NCI-H748 treated with DMSO at 0.1 percent for 48 hours (cell line): ENCODE measurements at places on chromosomes 7 and 10.

- no peak for DNase-seq
Measured at GRCh38 chr10:49600046-49600445, 10.1 kb upstream of the SLC18A3 start.

- no peak for DNase-seq
Measured at GRCh38 chr7:50781381-50782293, 1.1 kb downstream of the GRB10 start.

DNA sequence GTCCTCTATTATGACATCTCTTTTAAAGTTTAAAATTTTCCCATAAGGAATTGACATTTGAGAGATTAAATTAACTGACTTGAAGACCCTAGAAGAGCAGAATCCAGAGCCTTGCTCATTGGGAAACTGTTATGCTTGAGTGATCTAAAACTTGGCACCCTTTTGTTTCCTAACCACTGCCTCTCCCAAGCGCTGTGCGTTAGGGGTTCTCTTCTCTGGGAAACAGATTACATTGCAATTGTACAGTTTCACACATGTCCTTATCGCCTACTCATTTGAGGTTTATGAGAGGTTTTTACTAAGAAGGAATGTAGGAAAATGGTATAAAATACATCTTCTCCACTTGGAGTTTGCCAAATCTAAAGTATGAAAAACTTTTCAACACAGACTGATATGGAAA lies 126.8 kb upstream of the AMPH start:
- no peak for DNase-seq

DNA sequence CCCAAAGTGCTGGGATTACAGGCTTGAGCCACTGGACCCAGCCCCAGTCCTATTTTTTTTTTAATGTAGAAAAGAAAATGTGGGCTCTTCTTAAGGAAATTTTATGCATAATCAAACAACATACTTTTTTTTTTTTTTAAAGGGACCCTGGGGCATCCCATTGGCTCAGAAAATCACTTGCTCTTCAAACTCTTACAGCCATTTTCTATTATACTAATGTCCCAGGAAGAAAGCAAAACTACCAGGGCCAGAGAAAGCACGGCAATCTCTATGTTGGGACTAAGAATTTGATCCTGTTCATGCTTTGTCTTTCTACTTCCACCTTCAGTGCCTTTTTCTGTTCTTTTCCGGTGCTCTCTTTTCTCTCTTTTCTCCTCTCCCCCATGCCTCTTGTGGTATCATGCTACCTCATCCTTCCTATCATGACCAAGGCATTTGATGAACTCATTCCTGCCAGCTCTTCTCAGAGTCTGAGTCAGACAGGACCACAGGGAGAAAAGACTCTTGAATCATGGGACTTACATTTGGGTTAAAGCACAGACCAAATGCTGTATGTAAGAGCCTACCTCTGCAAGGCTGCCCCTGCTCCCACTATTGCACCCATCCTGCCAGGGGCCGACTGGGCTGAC lies 76.4 kb upstream of the CCNY start:
- DNase-seq: no peak

DNA sequence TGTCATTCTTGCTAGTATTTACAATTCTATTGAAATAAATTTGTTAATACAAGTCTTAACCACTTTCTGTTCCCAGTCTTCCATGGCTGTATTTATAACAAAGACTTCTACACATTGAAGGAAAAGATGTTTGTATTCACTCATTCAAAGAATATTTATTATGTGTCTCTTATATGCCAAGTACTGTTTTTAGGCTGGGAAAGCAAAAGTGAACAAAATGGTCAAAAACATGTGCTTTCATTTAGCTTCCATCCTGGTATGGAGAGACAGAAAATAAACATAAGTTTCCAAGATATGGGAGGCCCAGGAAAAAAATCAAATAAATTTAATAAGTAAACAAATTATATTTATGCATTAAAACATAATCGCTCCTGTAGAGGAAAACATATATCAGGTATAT lies 22.9 kb downstream of the CPED1 start:
- no peak for DNase-seq

GRCh38 chr7:100667331-100668068 lies 6.0 kb upstream of the GNB2 start:
- DNase-seq: no peak

DNA sequence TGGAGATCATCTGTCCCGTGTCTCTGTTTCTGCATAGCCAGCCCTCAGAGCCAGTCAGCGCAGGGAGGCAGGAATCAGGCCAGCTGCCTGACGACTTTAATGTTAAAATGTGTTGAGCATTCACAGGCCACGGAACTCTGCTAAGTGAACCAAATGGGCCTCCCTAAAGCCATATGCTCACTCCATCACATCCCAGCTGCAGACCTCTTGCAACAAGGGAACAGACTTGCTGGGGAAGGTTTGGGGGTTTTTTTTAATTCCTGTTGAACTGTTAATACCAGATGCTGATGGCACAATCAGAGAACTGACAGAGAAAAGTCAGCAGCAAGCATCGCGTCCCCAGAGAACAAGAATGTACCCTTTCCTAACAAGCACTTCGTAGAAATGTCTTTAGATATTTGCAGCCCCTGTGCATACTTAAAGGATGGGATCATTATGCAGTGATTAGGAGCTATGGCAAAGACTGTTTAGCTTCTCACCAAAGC lies 900.4 kb upstream of the AUTS2 start:
- DNase-seq: no peak

DNA sequence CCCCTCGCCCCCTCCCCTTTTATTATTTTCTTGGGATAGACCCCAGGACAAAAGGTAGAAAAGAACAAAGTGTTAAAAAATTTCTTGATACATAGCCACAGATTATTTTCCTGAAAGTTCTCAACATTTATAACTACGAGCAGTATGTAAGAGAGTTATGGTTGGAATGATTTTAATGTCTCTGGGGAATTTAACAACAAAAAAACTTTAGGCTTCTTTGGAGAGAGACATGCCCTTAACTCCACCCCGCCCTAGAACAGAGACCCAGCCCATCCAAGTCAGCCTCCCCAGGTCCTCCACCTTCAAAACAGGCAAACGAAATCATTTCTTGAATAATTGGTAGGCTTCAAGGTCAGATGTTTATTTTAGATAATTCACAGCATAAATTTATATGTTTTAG lies 97.1 kb downstream of the TCF7L2 start:
- no peak for DNase-seq

GRCh38 chr7:95658676-95659075 lies 62.4 kb upstream of the PDK4 start:
- no peak for DNase-seq

GRCh38 chr10:109959259-109960145 lies 36.2 kb upstream of the XPNPEP1 start:
- DNase-seq: no peak

- no peak for DNase-seq
Measured at GRCh38 chr10:71694567-71694968, 25.0 kb downstream of the C10orf105 start.

- DNase-seq: no peak
Measured at GRCh38 chr7:38625866-38626265, 5.3 kb downstream of the AMPH start.

GRCh38 chr10:4351723-4352413 lies 474.1 kb upstream of the AKR1E2 start:
- DNase-seq: no peak

GRCh38 chr10:128056303-128057050 lies 69.7 kb downstream of the MKI67 start:
- no peak for DNase-seq

GRCh38 chr7:67616517-67616916 lies 619.9 kb downstream of the TYW1 start:
- no peak for DNase-seq

GRCh38 chr7:1318661-1319060 lies 86.0 kb downstream of the UNCX start:
- no peak for DNase-seq

DNA sequence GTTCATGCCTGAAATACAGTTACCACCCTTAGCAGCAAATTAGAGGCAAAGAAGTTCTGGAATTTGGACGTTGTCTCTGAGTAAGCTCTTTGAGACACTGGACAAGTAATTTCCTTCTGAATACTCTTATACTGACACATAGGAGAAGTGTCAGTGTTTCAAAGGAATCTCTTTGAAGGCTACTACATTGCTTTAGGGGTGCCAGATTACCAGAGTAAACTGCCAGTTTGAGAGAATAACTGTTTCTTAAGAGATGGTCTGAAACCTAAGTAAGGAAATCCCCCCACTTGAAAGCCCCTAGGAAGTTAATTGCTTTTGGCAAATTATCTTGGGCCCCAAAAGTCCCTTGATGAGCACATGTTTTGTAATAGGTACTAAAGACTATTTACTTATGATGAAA lies 3.4 kb downstream of the FAS start:
- DNase-seq: no peak

- DNase-seq: no peak
Measured at GRCh38 chr7:924541-925231, 29.8 kb downstream of the ADAP1 start.

DNA sequence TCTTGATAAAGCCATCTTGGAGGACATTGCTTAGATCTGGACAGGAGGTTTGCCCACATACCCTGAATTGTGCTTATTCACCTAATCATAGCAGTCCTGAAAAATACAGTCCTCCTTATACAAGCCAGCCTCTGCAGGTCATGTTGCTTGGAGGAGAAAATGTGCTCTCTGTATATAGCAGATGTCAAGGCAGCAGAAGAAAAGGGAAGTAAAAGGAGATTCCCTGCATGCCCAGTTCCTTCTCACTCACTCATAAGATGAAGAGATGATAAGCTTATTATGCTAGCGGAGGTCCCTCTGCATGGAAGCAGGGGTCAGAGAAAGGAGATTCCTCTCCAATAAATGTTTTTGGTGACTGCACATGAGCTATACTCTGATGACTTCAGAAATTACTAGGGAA lies 458.8 kb upstream of the ZMIZ1 start:
- DNase-seq: no peak

GRCh38 chr7:155306673-155307470 lies 9.2 kb downstream of the INSIG1 start:
- no peak for DNase-seq

GRCh38 chr7:28018446-28018845 lies 162.1 kb downstream of the JAZF1 start:
- no peak for DNase-seq

- DNase-seq: no peak
Measured at GRCh38 chr10:12269056-12269455, 73.1 kb downstream of the CDC123 start.

- no peak for DNase-seq
Measured at GRCh38 chr10:30576641-30577040, 52.9 kb downstream of the LYZL2 start.

GRCh38 chr10:24822590-24822989 lies 98.9 kb upstream of the ARHGAP21 start:
- DNase-seq: no peak

DNA sequence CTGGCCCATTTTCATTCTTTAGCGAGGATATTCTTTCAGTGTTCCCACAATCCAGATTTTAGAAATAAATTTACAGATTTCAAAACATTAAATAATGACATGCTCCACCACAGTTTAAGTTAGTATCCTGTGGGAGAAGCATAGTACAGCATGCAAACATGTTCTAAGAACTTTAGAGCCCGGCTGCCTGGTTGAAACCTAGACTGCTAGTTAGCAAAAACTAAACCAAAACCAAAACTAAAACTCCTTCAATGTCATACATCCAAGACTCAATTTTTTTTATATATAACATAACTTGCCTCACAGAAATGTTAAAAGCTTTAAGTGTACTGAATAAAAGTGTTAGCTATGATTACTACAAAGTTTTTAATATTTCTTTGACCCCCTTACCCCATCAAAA lies 17.0 kb downstream of the TRA2A start:
- no peak for DNase-seq

DNA sequence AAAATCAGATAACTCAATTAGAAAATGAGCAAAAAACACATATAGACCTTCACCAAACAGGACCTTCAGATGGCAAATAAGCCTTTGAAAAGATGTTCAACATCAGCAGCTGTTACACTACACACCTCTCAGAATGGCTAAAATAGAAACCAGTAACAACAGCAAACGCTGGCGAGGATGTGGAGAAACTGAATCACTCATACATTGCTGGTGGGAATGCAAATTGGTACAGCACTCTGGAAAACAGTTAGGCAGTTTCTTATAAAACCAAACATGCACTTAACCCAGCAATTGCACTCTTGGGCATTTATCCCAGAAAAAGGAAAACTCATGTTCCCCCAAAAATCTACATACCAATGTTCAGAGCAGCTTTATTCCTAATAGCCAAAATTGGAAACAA lies 37.7 kb upstream of the SMARCD3 start:
- DNase-seq: no peak

DNA sequence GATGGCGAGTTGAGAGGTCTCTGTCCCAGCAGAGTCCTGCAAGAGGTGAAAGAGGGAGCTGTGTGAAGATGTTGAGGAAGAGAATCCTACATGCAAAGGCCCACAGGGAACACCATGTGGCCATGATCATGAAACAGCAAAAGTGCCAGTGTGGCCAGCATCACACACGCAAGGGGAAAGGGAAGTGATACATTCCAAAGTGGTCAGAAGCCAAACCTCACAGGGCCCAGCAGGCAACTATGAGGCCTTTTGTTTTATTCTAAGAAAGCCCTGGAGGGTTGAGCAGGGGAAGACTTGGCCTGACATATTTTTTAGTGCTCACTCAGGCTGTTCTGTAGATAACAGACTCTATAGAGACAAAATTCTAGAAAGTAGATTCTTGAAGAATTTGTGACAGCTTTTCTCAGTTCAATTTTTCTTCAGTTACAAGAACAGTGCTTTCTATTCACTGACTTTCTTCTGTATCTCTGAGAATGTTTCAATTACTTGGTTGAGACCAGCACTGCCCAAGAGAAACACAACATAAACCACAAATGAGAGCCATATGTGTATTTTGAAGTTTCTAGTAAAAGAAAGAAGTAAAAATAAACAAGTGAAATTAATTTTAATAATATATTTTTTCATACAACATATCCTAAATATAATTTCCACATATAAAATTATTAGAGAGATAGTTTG lies 82.3 kb downstream of the HTR7 start:
- no peak for DNase-seq

GRCh38 chr7:111516612-111517011 lies 45.7 kb downstream of the IMMP2L start:
- no peak for DNase-seq

GRCh38 chr10:90064295-90064694 lies 362.9 kb downstream of the KIF20B start:
- no peak for DNase-seq

DNA sequence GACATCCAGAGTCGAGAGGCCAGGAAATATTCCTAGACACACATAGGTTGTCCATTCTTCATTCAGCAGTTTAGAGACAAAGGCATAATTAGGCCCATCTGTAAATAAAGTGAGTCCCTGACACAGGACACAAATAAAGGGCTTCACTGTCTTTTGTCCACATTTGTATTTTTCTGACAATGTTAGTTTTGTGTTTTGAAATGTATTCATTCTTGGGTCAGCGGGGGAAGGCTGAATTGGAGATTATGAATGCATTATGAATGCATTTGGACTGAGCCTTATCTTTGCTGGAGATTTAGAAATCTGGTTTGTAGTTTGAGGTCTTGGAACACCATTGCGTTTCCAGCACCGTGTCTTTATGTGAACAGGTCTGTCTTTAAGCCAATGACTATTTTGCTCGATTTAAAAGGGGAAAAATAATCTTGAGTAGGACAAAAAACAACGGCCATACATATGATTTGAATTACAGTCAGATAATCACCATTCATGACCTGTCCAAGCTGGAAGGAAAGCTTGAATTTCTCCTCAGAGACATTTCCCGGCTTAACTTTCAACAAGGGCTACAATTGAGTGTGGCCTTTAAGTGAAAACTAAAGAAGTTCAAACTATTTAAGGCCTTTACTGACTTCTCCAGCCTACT lies 334.8 kb downstream of the WDR11 start:
- no peak for DNase-seq
